ENCODE measurements at places on chromosomes 6 and 20.
A peak's percentile ranks its signal among the peaks of the same experiment; 100 is the strongest.

DNA sequence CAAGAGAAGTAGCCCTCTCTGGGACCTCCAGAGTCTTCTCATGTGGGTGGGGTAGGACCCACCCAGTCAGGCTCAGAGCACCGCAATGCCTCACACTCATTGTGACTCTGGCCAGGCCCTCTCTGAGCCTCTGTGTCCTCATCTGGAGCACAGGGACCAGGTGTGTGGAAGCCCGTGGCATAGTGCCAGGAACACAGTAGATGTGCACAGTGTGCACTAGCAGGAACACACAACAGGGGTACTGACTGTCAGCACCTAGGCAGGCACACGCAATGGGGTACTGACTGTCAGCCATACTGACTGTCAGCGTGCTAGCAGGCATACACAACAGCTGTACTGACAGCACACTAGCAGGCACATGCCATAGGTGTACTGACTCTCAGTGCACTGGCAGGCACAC is 2.0 kb upstream of the STMN3 start:
- no peak for DNase-seq

DNA sequence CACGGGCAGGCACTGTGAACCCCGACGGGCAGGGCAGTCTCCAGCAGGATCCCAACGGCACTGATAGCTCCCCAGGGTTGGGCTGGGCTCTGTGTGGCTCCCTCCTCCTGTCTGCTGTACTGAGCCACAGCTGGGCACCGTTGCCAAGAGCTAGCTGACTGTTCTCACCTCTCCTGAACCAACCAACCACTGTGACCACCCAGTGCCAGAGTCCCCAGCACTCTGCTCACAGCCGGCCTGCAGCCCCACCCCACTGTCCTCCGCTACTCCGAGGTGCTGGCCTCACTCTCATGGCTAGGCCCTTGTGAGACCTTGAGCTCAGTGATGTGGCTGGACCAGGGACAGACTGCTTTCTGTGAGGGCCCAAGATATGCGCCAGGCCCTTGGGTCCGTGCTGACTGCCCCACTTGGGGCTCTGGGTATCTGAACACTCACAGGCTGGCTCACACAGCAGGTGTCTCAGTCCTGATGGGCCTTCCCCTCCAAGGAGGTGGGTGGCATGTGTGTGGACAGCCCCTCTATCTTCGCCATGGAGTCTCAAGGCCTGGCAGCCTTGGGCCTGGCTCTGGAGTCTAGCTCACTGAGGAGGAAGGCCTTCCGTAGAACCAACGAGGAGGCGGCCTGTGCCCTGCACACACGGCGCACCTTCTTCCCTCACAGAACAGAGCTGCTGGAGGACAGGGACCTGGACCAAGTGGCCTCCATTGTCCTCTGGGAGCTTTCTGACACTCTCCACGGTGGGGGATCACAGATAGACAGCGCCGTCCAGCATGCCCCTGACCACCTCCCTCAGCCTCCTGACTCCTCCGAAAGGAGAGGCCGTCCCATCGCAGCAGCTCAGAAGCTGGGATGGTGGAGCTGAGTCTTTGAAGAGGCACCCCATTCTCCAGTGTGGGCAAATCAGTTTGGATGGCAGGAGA is 53.5 kb downstream of the TCP11 start:
- no peak for DNase-seq

DNA sequence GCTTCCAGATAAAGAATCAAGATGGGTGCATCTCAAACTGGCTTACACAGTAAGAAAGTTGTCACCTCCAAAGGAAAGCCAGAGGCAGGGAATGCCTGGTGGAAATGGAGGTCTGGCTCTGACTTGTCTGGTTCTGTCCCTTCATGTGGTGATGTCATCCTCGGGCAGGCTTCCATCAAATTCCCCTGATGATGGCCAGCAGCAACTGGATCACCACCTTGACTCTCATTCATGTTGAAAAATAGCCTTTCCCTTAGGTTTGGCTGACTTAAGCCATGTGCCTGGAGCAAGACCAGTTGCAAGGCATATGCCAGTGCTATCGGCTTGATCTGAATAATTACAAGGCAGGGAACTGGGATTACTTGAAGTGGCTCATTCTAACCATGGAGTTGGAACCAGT is 28.8 kb downstream of the IMPG1 start:
- no peak for DNase-seq

DNA sequence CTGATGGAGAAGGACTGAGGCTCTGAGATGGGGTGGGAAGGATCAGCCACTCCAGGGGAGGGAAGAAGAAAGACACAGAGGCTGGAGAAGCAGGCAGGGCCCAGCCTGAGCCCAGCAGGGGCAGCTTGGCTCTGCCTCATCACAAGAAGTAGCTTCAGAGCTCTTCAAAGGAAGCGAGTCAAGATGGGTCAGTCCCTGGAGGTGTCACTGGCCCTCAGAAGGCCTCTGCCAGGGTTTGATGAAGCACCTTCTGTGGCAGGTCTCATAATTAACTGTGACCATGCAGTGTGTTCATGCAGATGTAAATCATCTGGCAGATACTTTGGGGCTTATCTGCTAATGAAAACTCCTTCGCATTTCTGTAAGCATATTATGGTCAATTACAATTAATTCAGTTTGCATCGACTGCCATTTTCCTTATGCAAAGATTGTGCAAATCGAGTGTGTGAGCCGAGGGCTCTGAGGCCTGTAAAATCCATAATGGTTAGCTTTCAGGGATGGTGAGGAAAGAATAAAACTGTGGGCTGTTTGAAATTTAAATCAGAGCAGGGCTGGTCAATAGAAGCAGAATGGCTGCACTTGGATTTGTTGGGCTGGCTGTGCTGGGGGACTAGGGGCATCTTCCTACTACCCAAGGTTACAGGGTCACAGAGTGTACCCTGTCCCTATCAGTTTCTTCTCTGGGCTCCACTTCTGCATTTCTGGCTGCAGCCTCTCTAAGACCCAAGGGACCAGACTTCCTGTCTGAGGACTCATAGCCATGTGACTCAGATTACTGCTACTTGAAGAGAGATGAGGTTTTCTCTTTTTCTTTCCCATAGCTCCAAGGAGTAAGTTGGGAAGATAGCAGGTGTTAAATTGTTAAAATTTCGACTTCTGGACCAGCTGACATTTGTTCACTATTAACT is 376.6 kb downstream of the DHX35 start:
- peak; percentile 61 for DNase-seq

GRCh38 chr20:34751453-34751852 is 47.3 kb downstream of the TP53INP2 start:
- DNase-seq, result no peak

All from fibroblast of skin of scalp (primary cell).